Stimulated activated CD4-positive, alpha-beta T cell treated with anti-CD3 and anti-CD28 coated beads, Interleukin-15, amount 100 ng/mL, for 24 hours (primary cell): ENCODE measurements at places on chromosomes 7 and 10.
A peak's percentile ranks its signal among the peaks of the same experiment; 100 is the strongest.

DNA sequence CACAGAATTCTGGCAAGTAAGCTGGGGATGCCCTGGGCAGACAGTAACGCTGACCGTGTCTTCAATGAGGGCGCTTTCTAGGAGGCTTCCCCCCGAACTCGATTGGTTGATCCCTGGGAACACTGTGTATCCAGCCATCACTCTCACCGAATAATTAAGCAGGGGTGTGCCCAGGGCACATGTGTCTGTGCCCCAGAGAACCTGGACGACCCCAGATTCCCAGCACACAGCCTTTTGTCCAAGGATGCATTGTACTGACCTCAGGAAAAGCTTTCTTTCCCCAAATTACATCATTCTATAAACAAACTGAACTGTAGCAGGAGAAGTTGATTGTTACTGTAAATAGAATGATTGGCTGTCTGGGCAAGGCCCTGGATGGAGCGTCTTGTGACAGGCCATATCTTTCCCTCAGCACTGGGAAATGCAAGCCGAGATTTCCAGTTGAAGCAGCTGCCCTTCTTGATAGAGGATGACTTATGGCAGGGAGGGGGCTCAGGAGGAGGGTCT is 6.6 kb upstream of the DEPP1 start:
- DNase-seq = no peak

DNA sequence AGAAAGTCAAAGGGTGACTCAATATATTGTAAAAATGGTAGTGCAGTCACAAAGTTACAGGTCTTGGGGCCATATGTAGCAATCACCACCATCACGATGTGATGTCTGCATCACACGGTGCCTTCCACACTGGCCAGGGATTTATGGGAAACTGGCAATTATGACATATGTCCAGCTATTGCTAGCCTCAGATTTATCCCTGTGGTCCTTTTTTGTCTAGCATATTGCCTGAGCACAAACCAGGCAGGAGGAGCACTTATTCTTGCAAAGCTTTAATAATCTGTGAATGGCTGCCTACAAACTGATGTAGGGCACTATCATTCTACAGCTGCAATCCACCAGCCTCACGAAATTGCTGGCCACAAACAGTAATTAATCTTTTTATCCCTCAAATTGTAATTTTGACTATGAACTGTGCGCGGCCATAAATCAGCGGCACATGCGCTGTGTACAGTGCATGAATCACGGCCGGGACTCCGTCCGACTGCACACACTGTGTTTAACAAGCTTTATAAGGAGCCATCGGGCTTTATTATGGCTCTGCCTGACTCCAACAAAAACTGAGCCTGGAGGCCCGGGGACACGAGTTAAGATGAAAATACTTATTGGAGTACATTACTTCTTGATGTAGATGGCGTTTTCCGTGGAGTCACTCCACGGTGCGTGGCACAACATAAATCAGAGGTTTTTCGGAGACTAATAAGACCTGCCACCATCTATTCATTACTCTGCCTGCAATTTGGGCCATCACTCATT is 115.2 kb downstream of the EBF3 start:
- DNase-seq = no peak

DNA sequence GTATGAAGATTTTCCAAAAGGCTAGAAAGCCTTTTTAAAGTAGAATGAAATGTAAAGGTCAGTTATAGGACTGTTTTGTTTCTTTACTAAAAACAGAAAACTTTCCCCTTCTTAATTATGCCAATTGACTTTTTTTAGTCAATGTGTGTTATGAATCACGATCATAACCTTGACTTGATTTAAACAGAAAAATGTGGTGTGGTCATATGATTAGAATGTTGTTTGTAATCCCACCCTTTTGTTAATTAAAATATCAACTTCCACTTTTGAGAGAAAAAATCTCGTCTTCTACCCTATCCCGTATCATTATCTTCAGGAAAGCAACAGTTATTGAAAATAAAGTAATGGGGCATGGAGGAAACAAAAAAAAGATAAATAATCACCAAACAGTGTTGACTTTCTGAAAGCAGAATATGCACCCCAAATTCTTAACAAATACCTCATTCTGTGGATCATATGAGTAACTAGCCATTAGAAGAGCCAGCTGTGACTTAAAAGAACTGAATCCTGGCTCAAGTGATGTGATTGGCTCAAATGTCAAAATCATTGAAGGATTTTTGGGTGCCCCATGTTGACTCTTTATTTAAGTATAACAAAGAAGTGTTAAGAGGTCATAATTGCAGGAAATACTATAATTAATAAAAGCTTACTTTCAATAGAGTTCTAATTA is 32.3 kb upstream of the SLC16A12 start:
- DNase-seq = no peak

DNA sequence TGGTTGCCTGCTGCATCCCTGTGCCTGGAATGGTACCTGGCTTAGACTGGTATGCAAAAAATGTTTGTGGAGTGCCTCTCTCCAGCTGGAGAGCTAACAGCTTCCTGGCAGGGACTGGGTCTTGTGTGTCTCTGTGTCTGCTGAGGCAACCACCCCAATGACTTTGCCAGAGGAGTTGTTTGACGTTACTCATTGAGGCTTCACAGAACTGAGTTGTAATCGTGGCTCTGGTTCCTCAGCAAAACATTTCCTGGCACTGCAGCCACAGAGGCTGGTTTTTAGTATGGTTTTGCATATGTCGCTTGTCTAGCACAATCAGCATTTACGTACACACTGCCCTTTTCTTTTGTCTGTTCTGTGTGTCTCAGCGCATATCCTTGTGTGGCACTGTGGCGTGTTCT is 7.5 kb downstream of the ZNF282 start:
- peak; percentile 29 for DNase-seq

- peak; percentile 43 for DNase-seq
Observed at GRCh38 chr7:137961200-137962177, 40.4 kb downstream of the CREB3L2 start.

DNA sequence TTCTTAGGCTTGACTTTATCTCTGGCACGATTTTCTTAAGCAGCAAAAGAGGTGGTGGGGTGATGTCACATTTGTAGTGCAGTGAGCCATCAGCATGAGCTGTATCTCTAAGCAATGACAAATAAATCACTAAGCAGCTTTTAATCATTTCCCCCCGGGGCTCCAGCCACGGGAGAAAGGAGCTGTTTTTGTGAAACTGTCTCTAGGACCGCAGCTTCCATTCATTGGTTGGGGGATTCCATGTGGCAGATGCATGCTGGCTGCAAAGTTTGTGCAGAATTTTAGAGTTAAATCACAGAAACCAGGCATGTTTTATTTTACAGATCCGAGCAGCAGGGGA is 464 bp downstream of the KIAA1217 start:
- peak; percentile 55 for DNase-seq

- no peak for DNase-seq
Observed at GRCh38 chr10:15035385-15036301, 8.1 kb upstream of the OLAH start.

DNA sequence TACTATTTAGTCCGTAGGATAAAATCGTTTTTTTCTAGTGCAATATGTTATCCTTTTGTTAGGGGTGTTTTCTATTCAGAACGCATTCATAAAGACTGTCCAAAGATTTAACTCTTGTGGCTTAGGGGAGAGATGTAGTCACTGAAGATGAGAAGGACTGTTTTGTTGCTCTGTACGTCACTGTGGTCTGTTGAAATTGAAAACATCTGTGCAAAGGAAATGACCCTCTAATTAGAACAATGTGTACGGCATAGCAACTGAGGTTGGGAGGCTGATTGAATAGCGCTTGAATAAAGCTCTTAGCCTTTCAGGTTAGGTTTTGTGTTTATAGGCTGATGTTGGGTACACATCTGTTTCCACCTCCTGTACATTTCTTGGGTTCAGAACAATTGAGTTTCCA is 453.4 kb upstream of the AKR1E2 start:
- DNase-seq = no peak

DNA sequence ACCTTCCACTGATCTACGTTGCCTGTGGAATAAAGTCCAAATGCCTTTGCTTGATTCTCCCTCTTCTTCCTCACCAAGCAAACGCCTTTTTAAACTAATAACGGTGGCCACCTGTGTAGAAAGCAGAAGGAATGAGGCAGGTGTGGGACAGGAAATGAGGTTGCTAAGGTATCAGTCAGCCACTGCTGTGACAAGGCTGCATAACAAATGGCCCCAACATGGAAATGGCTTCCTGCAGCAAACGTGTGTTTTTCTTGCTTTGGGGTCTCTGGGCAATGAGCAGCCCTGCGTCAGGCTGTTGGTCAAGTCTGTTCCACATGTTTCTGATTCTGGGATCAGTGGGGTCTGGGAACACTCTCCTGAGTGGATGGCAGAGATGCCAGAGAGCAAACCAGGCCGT is 56.0 kb upstream of the EN2 start:
- DNase-seq = no peak

GRCh38 chr7:157662981-157663716 is 326.3 kb downstream of the DNAJB6 start:
- no peak for DNase-seq

GRCh38 chr7:84364708-84365107 is 170.1 kb upstream of the SEMA3A start:
- DNase-seq = no peak

- no peak for DNase-seq
Observed at GRCh38 chr7:50730446-50731400, 52.0 kb downstream of the GRB10 start.

GRCh38 chr7:55129541-55130394 is 111.0 kb downstream of the EGFR start:
- no peak for DNase-seq

DNA sequence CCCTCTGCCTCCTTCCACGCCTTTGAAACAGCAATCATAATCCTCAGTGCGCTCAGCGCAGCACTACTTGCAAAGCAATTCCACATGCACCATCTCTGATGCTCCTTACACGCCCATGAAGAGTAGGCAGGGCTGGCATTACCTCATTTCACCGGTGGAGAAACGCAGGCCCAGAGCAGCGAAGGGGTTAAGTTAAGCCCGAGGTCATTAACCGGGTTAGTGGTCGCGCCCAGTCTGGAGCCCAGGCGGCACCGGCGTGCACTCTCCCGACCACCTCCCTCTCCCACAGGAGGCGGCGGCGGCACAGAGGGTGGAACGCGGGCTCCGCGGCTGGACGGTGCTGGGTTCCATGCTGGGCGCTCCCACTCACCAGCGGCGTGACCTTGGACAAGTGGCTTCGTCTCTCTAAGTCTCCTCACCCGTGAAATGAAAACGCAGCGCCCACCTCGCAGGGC is 515 bp downstream of the FASTK start:
- DNase-seq = no peak

GRCh38 chr7:147196481-147196880 is 1079.9 kb downstream of the CNTNAP2 start:
- DNase-seq = no peak

DNA sequence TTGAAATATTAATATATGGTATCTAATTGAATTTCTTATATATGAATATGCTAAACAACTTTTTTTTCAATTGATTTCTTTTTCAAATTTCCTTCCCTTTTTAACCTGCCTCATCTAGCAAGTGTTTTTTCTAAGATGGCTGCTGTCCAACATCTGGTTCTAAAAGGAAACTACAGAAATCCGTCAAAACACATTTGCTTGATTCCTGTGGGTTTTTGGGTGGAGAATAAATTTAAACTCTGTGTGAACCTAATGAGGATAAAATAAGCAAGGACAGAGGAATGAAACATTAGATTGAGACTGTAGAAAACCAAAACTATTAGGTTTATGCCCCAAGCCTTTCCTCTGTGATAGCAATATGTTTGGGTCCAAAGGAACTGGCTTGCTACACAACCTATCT is 75.5 kb upstream of the STARD3NL start:
- no peak for DNase-seq

DNA sequence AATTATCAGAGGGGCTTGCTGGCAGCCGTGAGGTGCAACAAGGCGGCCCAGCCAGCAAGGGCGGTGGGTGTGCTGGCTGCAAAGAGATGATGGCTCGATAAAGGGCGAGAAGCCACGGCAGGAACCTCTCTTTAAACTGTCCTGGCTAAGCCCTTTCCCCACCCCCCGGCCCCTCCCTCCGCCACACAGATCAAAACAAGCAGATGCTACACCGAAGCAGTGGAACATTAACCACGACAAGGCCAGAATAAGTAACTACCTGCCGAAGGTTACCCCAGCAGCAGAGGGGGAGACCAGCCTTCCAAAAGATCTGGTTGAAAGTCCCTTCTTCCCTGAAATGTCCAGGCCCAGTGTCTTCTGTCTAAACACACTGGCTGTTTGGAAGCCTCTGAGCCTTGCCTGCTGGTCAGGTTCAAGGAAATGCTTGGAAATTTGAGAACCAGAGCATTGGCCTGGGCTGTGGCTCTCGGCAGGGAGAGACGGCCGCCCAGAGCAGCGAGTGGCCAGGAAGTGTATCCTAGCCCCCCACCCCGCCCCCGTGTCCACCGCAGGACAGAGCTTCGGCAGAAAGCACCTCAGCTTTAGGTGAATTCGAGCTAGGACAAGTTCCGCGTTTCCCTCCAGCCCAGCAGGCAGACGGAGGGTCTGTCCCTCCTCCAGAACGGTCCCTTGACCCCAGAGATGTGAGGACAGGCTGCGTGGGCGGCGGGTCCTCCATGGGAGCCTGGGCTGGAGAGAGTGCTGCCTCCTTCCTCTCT is 2.1 kb downstream of the FAM20C start:
- no peak for DNase-seq

GRCh38 chr7:25028370-25029021 is 48.5 kb upstream of the OSBPL3 start:
- DNase-seq = peak; percentile 46
